ENCODE measurements at places on chromosomes 1 and 21. TPM values are rescaled to one million over a fixed set of nuclear protein-coding genes. Genes with fewer than 3 reads are reported as not detected.

DNA sequence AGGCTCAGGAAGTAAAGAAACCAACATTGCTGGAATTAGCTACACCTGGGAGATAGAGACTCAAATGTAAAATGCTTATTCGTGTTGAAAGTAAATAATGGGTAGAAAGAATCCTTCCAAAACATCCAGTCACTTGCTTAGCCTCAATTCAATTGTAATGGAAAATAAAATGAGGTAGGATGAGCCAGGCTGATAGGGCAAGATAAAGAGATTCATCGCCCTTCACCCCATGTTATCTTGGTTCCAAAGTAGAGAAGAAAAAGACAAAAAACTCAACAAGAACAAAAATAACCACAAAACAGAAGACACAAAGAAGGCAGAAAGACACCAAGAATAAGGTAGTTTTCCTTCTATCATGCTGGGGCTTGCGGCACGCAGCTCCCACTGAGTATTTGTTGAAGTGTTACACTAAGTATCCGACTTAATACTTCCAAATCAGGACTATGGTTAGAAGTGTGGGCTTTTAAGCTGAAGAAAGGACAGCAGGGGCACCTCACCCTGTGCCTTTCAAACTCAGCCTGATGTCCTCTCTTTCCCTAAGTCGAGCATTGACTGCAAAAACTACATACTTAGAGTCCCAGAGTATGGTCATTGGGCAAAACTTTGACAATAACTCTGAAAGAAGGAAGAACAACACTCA, 202.1 kb downstream of the VAV3 start:
- H3K4me1 ChIP-seq, result no peaks in the 10 kb centered on the region
- H3K36me3 ChIP-seq, result no peaks in the 10 kb centered on the region
- no peaks in the 10 kb centered on the region for H3K27me3 ChIP-seq
- no peak overlapping the region for H3K27ac ChIP-seq
- DNase-seq, result no peak

Gene NPPA
- total RNA-seq, result not detected

- H3K36me3 ChIP-seq, result peaks cover 5% of the 10 kb centered on the region
- H3K27me3 ChIP-seq, result no peaks in the 10 kb centered on the region
- H3K4me1 ChIP-seq, result peaks cover 42% of the 10 kb centered on the region
- no peak overlapping the region for H3K4me3 ChIP-seq
- peak; percentile 48 for DNase-seq
- H3K27ac ChIP-seq, result no peak overlapping the region
Measured at GRCh38 chr1:150165622-150166612, 16.2 kb downstream of the PLEKHO1 start.

DNA sequence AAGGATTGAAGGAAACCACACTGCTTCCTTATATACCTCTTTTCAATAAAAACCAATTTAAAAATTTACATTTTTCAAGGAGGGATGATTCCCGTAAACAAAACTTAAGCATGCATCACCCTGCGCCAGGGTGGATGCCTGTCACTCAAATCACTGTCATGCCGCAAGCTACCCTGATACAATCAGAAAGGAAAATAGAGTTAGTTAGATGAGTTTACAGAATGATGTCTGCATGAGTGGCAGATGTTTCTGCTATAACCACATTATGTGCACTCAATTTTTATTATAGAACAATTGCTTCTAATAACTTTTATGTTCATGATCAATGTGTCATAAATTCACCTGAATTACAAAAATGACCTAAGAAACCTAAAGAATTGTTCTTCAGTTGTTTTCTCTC, 123.4 kb upstream of the ADGRL4 start:
- H3K36me3 ChIP-seq, result no peaks in the 10 kb centered on the region
- H3K4me3 ChIP-seq, result no peak overlapping the region
- DNase-seq, result no peak
- no peak overlapping the region for H3K27ac ChIP-seq
- H3K4me1 ChIP-seq, result no peaks in the 10 kb centered on the region

DNA sequence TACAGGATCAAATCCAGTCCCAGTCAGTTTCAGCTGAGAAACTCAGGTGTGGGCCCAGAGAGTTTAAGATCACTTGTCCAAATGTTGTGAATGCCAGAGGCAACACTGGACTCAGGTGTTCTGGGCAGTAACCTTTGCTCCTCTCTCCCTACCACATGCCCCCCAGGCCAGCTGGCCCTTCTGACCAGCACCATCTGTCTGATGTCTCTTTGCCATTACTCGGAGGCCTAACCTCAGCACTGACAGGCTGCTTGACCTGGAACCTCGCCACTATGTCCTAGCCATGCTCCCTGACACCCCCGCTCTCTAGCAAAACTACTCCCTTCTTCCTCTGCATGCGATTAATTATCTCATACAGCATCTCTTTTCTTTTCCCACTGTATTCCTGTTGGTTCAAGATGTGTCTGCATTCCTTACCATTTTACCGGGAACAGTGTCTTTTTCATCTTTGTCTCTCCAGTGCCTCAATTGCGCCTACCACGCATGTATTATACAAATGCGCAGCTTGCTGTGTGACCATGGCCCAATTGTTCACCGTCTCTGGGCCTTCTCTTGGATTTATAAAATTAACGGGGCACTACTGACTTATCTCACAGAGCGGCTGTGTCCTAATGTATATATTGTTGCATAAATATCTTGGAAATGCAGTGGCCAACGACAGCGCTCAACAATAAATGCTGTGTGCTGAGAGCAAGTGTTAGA, 159.5 kb upstream of the IRF2BP2 start:
- peak overlapping the region; percentile 26 for H3K4me3 ChIP-seq
- H3K27me3 ChIP-seq, result no peaks in the 10 kb centered on the region
- no peaks in the 10 kb centered on the region for H3K36me3 ChIP-seq
- peak overlapping the region; percentile 79 for H3K27ac ChIP-seq
- DNase-seq, result no peak

GRCh38 chr1:223651291-223651991, 14.1 kb downstream of the CAPN8 start:
- no peaks in the 10 kb centered on the region for H3K27me3 ChIP-seq
- H3K4me1 ChIP-seq, result peaks cover 23% of the 10 kb centered on the region
- no peak for DNase-seq
- H3K36me3 ChIP-seq, result no peaks in the 10 kb centered on the region

GRCh38 chr21:18661842-18662241, 258.3 kb upstream of the TMPRSS15 start:
- no peaks in the 10 kb centered on the region for H3K36me3 ChIP-seq
- H3K27ac ChIP-seq, result no peak overlapping the region
- no peak for DNase-seq
- H3K4me1 ChIP-seq, result no peaks in the 10 kb centered on the region

Measured in neural crest cell (in vitro differentiated cells).